ENCODE measurements at places on chromosomes 5 and 9.

DNA sequence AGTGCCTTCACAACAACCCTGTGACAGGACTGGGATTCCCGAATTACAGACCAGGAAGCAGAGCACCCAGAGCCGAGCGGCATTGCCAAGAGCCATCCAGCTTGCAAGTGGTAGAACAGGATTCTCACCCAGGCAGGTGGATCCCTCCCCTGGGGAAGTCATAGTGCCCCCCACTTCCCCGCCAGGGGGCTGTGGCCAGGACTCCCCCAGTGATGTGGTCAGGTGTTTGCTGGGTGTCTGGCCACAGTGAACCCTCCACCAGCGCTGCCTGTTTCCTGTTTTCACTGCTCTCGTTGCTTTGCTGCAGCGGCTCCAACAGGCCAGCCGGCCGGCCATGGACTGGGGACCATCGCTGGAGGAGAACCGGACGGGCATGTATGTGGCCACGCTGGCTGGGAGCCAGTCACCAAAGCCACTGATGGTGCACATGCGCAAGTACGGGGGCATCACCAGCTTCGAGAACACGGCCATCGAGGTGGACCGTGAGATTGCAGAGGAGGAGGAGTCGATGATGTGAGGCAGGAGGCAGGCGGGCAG lies 19.3 kb downstream of the SLC6A7 start:
- H3K4me3 ChIP-seq: peak overlapping the region; percentile 7
- H3K27ac ChIP-seq: no peak overlapping the region
- no peaks in the 10 kb centered on the region for H3K27me3 ChIP-seq
- H3K4me1 ChIP-seq: peaks cover 23% of the 10 kb centered on the region

DNA sequence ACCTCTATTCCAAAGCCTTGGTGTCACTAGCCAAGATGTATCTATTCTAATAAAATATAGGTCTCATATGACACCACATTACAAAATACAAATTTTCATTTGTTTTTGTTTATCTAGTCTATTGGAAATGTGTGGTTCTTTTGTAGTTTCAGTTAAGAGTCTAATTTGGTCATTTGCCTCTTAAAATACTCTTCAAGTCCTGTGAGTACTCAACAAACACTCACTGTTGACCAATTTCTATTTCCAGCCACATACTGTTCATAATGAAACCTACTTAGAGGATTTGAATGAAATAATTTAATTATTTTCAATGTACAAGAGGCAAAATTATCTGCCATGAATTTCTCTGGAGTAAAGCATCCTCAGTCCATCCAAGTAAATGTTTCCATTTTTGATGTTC lies 40.6 kb downstream of the SLC1A3 start:
- H3K36me3 ChIP-seq: no peaks in the 10 kb centered on the region
- H3K4me3 ChIP-seq: no peak overlapping the region
- H3K4me1 ChIP-seq: peaks cover 12% of the 10 kb centered on the region
- no peaks in the 10 kb centered on the region for H3K27me3 ChIP-seq
- H3K27ac ChIP-seq: peak overlapping the region; percentile 65
- no peak for DNase-seq

DNA sequence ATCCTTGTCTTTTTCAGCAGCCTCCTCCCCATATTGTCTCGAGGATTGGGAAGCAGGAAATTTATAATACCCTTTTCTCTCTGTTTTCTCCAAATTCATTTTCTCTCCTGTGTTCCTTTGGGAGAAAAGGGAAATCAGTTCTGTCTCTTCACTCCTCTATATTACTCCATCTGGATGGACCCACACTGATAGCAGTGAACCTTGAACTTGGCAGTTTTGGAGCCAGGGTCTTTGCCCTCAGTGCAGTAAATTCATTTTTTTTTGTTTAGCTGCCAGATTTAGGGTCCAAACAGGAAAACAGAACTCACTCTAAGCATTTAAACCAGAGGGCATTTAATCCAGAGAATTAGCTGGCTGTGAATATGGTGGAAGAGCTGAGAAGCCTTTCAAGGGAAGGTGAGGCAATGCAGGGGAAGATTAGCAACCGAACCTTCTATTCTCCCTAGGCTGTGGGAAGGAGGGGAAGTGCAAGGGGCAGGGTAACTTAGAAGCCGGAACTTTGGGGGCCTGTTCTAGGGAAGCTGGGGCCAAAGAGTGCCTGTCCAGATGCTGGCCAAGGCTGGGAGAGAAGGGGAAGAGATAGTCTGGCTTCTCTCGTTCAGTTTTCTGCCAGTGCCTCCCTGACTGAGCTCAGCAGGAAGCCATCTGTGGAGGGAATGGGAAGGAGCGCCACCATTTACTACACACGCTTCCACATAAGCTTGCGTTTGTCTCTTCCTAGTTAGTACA lies 16.3 kb upstream of the NPR2 start:
- peak; percentile 25 for DNase-seq
- H3K27ac ChIP-seq: no peak overlapping the region
- H3K27me3 ChIP-seq: no peaks in the 10 kb centered on the region
- peaks cover 19% of the 10 kb centered on the region for H3K4me1 ChIP-seq

DNA sequence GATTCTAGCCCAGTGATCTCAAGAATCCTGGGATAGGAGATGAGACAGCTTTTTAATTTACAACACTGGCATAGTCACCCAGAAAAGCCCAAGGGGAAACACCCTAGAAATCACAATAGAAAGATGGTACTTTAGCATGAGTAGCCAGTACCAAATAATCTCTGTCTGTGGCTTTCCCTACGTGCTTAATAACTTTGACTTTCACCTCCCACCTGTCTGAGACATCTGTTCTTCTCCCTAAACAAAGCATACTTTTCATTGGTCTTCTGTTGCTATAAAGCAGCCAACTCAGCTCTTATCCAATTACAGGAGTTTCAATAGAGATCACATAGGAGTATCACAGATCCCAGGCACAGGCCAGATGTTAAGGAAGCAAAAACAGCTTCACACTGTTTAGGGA lies 10.4 kb downstream of the MARCHF3 start:
- no peaks in the 10 kb centered on the region for H3K27me3 ChIP-seq
- H3K36me3 ChIP-seq: no peaks in the 10 kb centered on the region
- DNase-seq: no peak

DNA sequence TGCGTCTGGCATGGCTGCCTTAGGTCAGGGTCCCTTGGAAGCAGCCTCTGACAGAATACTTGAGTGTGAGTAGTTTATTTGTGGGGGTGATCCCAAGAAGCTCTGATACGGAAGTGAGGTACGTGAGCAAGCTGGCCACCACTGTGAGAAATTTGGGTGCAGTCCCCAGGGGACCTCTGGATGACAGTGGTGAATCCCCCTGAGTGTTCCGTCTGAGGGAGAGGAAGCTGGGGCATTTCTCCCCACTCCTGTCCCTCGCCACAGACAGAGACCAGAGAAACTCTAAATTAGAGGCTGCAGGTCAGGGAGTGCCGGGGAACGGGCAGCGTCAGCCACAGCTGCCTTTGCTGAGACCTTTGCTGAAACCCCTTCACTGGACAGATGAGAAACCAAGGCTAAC lies 155.9 kb upstream of the COL5A1 start:
- H3K4me1 ChIP-seq: no peaks in the 10 kb centered on the region
- no peaks in the 10 kb centered on the region for H3K27me3 ChIP-seq
- no peak overlapping the region for H3K27ac ChIP-seq
- H3K4me3 ChIP-seq: no peak overlapping the region
- DNase-seq: no peak

- no peaks in the 10 kb centered on the region for H3K27me3 ChIP-seq
- DNase-seq: no peak
Measured at GRCh38 chr5:161269125-161269524, 277.4 kb downstream of the GABRB2 start.

DNA sequence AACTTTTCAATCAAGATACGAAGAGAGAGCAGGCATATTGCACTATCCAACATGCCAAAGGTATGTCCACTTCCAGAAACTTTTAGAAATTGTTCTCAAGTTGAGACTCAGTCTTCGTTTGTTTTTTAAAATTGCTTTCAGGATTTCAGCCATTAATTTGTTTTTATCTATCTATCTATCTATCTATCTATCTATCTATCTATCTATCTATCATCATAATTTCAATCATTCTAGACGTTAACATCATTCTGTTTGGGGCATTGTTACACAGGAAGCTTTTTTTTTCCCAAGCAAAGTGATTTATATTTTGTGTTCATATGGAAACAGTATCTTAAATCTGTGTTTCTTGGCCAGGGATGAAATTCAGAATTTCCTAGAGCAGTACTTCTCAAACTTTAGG lies 7.6 kb downstream of the ERAP2 start:
- H3K27me3 ChIP-seq: no peaks in the 10 kb centered on the region
- no peak overlapping the region for H3K27ac ChIP-seq
- H3K36me3 ChIP-seq: no peaks in the 10 kb centered on the region
- DNase-seq: no peak
- no peak overlapping the region for H3K4me3 ChIP-seq
- peaks cover 25% of the 10 kb centered on the region for H3K4me1 ChIP-seq

DNA sequence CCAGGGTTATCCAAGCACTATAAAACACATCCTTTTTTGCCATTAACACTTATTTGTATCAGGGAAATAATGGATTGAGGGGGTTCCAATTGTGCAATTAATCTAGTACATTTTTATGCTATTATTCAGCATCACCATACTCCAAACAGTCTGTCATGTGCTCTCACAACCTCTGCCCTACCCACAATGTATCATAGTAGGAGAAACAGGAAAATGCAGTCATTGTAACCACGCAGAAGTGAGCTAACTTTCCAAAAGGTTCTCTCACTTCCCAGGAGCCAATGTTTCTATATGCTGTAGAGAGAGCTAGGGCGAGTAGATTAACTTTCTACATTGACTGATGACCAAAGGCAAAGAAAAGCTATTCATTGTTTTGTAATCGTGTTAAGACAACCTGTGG lies 29.8 kb downstream of the DAB2 start:
- no peaks in the 10 kb centered on the region for H3K36me3 ChIP-seq
- peaks cover 14% of the 10 kb centered on the region for H3K4me1 ChIP-seq
- no peak overlapping the region for H3K27ac ChIP-seq

- no peak overlapping the region for H3K4me3 ChIP-seq
- H3K36me3 ChIP-seq: no peaks in the 10 kb centered on the region
- peak overlapping the region; percentile 96 for H3K27ac ChIP-seq
- no peak for DNase-seq
- H3K27me3 ChIP-seq: no peaks in the 10 kb centered on the region
- H3K4me1 ChIP-seq: peaks cover 37% of the 10 kb centered on the region
Measured at GRCh38 chr5:139458580-139459407, 3.7 kb downstream of the ECSCR start.

DNA sequence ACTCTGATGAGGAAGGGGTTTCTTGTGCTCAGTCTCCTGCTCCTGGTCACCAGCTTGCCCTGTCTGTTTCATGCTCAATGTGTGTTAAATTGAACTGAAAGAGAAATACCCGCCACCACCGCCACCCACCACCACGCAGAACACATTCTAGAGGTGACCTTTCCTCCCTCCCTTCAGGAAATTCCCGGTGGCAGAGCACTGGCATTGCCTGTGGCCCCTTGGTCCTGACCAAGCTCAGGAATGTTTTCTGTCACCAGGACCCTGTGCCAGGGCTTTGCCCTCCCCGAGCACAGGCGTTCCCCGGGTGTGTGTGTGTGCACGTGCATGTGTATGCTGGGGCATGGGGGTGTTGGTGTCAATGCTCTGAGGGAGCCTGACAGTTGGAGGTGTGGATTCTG lies 10.2 kb upstream of the SLC25A51 start:
- no peaks in the 10 kb centered on the region for H3K27me3 ChIP-seq
- DNase-seq: no peak
- H3K4me3 ChIP-seq: no peak overlapping the region

GRCh38 chr5:73388740-73389139 lies 59.8 kb downstream of the FOXD1 start:
- no peak overlapping the region for H3K27ac ChIP-seq
- no peak overlapping the region for H3K4me3 ChIP-seq
- H3K36me3 ChIP-seq: no peaks in the 10 kb centered on the region

GRCh38 chr5:150542933-150543445 lies 35.1 kb downstream of the NDST1 start:
- H3K27me3 ChIP-seq: no peaks in the 10 kb centered on the region
- peak overlapping the region; percentile 38 for H3K27ac ChIP-seq
- H3K4me3 ChIP-seq: no peak overlapping the region
- peaks cover 13% of the 10 kb centered on the region for H3K36me3 ChIP-seq
- DNase-seq: no peak

GRCh38 chr9:128160603-128160987 lies 530 bp downstream of the BBLN start:
- peaks cover 24% of the 10 kb centered on the region for H3K4me1 ChIP-seq
- H3K27ac ChIP-seq: no peak overlapping the region
- H3K4me3 ChIP-seq: peak overlapping the region; percentile 72

GRCh38 chr5:145467446-145467845 lies 367.7 kb downstream of the PRELID2 start:
- no peak overlapping the region for H3K27ac ChIP-seq
- DNase-seq: no peak
- no peak overlapping the region for H3K4me3 ChIP-seq

GRCh38 chr9:17802249-17802857 lies 223.5 kb downstream of the SH3GL2 start:
- H3K27me3 ChIP-seq: peaks cover 5% of the 10 kb centered on the region
- no peak overlapping the region for H3K27ac ChIP-seq
- H3K36me3 ChIP-seq: no peaks in the 10 kb centered on the region
- no peak for DNase-seq
- H3K4me3 ChIP-seq: no peak overlapping the region
- H3K4me1 ChIP-seq: no peaks in the 10 kb centered on the region

- H3K27ac ChIP-seq: no peak overlapping the region
- DNase-seq: no peak
- H3K4me3 ChIP-seq: no peak overlapping the region
- H3K4me1 ChIP-seq: no peaks in the 10 kb centered on the region
Measured at GRCh38 chr5:41735213-41735612, 135.0 kb downstream of the OXCT1 start.

DNA sequence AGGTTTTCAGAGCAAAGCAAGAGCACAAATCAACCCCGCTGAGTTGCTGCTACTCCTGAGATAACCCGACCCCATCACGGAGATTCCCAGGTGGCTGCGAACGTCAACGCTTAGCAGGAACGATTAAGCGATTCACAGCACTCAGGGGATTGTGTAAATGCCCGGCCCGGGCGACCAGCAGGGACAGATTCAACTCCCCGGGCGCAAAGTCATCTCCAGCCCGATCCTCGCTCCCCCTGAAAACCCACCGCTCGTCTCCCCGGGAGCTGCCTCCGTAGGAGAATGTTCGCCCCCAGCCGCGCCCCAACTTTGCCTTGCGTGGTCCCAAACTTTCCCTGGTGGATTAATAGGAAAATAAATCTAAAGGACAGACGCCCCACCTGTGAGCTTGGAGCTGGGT lies 685 bp downstream of the SLC24A2 start:
- no peaks in the 10 kb centered on the region for H3K4me1 ChIP-seq
- no peaks in the 10 kb centered on the region for H3K36me3 ChIP-seq
- H3K4me3 ChIP-seq: no peak overlapping the region
- peaks cover 24% of the 10 kb centered on the region for H3K27me3 ChIP-seq

DNA sequence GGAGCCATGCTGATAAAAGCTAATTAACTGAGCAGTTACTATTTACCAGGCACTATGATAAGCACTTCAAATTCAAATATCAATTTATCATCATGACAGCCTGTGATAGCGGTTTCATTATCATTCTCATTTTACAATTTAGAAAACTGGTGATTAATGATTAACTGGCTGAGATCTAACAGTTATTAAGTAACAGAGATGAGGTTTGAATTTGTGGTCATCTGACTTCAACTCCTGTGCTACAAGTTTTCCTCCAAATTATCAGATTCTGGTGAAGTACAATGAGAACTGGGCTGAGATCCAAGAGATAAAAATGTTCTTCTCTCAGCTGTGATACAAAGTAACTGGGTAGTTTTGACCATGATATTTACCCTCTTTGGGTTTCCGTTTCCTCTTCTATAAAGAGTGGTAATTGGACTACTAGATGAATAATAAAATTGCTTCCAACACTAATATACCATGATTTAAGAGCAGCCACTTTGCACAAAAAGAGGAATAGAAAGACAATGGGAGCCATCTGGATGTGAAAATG lies 74.5 kb upstream of the CCNG1 start:
- no peak for DNase-seq
- no peak overlapping the region for H3K4me3 ChIP-seq
- H3K27me3 ChIP-seq: no peaks in the 10 kb centered on the region
- no peaks in the 10 kb centered on the region for H3K4me1 ChIP-seq
- H3K36me3 ChIP-seq: no peaks in the 10 kb centered on the region
